Activated naive CD4-positive, alpha-beta T cell (primary cell): ENCODE measurements at places on chromosomes 4 and X.

GRCh38 chrX:9188117-9188516 is 154.2 kb upstream of the FAM9B start:
- DNase-seq = no peak

- no peak for DNase-seq
Measured at GRCh38 chrX:9048801-9049200, 14.9 kb upstream of the FAM9B start.

DNA sequence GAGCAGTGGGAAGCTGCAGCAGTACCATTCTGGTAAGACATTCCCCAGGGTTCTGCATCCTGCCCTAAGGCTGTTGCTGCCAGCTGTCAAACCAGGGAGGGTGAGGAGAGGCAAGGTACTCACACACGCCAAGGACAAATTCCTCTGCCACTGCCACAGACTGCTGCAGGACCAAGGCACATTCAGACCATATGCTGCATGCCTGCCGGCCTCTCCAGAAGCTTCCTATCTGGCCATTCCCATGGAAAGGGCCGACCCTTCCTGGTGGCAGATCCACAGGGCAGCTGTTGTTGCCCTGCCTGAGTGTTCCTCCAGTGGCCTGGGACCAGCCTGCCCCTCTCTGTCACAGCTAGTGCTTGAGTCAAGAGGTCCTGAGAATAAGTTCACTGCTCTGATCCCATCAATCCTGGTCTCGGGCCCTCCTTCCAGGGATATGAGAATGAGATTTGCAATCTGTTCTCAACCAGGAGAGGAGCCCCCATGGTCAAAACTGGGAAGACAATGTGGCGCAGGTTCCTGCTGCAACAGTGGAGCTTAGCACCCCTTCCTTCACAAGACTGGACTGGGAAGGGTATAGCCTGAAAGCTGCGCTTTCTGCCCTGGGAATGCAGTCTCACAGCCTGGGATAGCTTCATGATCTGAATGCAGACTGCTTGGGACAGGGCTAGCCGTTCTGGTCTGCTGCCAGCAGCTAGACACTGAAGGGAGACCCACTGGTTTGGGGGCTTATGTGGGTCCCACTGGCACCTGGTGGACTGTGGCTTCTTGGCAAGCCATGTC is 342.5 kb upstream of the NDST3 start:
- DNase-seq = no peak

DNA sequence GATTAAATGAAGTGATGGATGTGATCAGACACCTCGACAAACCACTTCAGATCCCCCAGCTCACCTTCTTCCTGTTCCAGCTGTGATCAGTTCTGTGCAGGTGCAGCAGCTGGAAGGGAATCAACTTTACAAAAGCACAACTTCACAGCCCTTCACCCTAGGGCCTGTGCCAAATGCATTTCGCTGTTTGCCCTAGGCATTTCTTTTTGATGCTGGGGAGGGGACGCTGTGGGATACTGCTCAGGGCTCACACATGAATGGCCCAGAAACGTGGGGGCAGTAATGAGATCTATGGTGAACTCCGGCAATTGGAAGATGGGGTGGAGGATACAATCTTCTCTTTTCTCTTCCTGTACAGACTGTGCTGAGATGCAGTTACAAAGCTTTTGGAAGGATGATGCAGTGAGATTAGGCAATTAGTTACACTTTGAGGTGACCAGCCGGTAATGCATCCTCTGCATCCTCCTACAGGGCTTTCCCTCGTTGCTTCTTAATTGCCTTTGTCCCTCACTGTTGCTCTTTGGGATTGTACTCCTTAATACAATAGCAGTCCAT is 215.1 kb upstream of the PITX2 start:
- no peak for DNase-seq

DNA sequence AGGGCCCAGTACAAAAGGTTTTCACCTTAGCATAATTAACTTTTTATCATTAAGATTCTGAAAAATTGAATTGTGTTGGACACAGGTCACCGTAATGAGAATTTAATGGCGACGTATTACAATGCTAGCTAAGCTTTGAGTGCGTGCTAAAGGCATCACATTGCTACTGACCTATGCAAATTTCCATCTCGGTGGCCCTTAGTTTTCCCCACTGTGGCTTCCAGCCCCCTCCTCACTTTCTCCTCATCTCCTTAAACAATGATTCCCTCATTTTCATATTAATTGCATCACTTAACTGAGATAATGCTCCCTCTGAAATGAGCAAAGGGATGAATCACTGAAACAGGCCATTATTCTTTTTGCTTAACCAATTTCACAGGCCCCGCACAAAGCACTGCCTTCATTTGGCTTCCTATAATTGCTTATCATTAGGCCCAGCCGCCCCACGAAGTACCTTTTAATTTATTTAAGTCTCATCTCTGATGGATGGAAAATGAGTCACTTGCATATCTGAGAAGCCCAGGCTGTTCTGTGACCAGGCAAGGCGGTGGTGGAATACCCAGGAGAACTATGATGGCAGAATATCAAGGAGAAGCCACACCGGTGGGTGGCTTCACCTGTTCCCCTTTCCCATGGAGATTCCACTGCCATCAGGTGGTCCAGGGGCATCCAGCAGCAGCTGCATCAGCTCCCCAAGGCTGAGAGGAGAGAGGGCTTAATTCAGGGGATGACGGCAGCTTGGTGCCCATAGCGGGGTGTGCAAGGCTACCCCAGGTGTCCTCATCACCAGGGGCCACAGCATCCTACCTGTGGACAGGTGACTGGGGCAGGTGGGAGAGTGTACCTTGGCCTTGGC is 223.8 kb upstream of the BOD1L1 start:
- DNase-seq = no peak

DNA sequence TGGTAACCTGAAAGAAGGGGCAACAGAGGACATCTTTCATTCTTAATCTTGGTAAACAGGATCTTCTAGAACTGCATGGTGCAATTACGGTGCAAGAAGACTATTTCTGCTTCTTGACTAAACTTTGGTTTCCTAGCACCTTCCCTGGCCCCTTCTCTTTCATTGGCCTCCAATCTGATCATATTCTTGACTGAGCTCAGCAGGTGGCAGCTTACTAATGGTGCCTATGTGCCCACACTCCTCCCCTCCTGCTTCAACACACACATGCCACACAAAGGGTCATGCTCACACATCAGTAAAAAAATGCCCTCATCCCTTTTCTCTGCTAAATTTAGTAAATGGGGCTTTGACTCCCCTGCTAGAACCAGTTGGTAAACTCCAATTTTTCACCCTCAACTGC is 400.5 kb upstream of the MAOA start:
- no peak for DNase-seq

- DNase-seq = no peak
Measured at GRCh38 chr4:3268395-3269104, 19.6 kb downstream of the MSANTD1 start.

DNA sequence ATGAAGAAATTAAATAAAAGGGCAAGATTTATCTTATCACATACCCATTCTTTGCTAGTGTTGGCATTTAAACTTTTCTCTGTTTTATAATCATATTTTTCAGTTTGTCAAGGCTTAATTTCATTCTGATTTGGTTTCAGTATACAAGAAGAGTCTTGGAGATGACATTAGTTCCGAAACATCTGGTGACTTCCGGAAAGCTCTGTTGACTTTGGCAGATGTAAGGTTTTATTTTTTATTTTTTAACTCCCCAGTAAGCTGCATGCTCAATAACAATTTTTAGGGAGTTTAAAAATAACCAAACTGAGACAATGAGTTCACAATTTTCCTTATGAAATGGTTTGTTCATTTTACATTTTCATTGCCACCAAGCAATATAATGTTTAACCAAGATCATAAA is 39.8 kb downstream of the ANXA3 start:
- DNase-seq = no peak

GRCh38 chrX:147550217-147550616 is 361.5 kb upstream of the FMR1 start:
- DNase-seq = no peak

GRCh38 chr4:14452001-14452400 is 550.3 kb upstream of the CPEB2 start:
- DNase-seq = no peak

- DNase-seq = no peak
Measured at GRCh38 chrX:31217084-31217483, 145.2 kb upstream of the FTHL17 start.

DNA sequence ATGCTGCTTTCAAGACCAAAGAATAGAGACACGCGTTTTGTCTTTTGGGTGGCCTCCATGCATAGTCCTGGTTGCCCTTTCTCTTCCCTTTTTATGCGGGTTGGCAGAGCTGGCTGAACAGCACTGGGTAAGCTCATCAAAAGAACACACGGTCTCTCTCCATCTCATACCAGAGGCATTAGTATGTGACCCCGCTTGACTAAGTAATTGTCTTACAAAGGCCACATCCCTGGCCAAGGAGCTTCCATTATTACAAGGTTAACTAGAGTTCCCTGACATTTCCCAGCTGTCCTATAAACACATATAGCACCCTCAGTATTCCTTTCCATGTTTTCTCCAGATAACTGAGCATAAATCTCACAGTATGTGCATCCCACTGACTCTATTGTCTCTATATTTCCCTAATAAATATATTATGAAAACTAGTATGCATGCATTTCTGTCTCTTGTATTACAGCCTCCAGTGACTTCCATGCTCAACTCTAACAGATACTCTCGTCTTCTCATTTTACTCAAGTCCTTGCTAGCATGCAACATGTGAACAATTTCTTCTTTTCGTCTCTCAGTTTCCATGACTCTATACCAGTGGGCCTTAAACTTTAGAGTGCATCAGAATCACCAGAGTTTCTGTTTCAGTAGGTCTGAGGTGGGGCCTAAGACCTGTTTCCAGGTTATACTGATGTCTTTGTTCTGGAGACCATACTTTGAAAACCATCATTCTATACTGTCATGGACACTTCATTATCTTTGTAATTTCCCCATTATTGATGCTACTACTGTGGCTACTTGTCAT is 247.7 kb upstream of the ARSJ start:
- no peak for DNase-seq

DNA sequence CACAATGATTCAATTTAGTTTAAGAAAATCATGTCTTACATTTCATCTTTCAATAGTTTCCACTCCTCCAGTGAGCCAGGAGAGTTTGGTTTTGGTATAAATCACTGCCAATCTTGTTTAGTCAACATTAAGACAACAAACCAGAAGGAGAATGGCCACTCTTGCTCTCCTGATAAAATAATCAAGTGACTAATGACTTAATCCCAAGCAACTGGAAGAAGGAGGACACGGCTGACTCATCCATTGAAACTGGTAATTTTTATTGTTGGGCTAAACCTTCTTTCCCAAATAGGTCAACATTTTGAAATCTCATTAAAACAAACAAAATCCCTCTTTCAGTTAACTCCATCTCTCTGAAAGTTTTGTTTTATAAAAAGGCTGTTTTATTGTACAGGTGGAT is 230.2 kb downstream of the CLCN4 start:
- no peak for DNase-seq

GRCh38 chr4:65669111-65670019 is 924 bp downstream of the EPHA5 start:
- no peak for DNase-seq

DNA sequence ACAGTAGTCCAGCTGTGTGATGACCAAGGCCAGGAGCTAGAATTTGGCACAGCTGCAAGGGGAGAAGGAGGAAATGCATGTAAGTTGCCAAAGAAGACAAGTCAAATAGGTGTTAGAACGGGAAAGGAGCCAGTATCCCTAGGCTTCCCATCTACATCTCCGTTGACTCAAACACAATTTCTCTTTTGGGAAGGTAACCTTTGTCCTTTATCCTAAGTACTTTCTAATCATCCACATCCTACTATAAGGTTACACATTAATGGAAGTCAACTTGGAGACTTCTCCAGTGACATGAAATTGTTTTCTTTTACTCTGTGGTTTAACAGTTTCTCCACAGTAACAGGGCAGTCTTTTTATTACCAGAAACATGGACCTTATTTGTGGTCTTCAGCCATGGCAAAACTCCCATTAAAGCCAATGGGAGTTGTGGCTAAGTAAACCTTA is 620.0 kb downstream of the ANKRD50 start:
- no peak for DNase-seq

- no peak for DNase-seq
Measured at GRCh38 chrX:69045616-69046345, 119.5 kb downstream of the PJA1 start.

DNA sequence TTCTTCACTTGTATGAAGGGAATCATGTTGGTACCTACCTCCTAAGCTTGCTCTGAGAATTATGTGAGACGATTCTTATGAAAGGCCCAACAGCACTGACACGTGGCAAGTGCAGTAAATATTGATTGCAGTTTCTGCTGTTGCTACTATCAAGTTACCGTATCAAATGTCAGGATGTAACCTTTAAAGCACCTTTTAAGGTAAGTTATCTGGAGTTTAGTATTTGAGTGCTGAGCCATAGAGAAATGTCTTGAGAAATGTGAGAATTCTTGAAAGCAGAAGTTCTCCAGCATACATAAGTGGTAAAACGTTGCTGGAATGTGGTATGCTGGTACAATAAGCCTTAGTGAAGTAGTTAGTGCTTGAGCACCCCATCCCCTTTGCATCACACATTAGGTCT is 90.4 kb downstream of the PHOX2B start:
- DNase-seq = no peak

DNA sequence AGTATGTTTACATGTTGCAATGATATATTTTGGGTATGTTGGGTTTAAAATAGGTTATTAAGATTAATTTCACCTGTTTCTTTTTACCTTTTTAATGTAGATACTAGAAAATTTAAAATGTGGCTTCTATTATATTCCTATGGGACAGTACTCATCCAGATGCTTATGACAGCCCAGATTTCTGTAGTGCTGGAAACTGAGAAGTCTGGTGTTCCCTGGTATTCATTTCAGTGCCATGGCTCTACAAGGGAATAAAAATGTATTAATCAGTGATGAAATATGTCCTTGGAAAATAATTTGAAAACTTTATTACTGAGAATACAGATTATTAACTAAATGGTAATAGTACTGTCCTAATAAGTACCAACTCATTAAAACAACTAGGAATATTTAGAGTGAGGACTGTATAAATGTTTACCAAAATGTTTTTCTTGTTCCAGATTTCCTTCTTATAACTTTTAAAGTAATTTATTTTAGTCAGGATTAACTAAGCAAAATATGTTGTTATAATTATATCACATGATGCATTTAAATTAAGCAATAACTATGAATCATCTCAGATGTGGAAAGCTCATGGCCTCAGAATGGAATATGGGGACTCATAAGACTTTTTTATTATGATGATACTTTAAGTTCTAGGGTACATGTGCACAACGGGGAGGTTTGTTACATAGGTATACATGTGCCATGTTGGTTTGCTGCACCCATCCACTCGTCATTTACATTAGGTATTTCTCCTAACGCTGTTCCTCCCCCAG is 25.3 kb downstream of the ARHGAP24 start:
- DNase-seq = no peak

- DNase-seq = no peak
Measured at GRCh38 chr4:30537456-30537855, 182.7 kb upstream of the PCDH7 start.

DNA sequence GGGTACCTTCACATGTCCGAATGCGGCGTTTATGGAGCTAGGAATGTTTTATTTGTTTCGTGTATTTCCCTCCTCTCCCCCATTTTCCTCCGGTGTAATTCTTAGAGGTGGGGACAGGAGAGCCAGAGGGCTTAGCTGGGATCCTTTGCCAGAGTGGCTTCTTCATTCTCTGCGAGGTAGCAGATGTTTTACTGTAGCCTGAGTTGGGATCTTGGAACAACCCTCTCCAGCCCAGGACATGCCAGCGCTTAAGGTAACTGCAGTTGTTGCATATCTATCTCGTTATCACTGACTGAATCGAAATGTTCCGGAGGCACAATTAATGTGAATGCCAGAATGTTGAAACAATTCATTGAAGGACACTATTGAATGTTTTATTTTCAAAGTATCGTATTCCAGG is 59.0 kb upstream of the DYNLT3 start:
- no peak for DNase-seq
